ENCODE measurements at places on chromosomes 3 and 15.

DNA sequence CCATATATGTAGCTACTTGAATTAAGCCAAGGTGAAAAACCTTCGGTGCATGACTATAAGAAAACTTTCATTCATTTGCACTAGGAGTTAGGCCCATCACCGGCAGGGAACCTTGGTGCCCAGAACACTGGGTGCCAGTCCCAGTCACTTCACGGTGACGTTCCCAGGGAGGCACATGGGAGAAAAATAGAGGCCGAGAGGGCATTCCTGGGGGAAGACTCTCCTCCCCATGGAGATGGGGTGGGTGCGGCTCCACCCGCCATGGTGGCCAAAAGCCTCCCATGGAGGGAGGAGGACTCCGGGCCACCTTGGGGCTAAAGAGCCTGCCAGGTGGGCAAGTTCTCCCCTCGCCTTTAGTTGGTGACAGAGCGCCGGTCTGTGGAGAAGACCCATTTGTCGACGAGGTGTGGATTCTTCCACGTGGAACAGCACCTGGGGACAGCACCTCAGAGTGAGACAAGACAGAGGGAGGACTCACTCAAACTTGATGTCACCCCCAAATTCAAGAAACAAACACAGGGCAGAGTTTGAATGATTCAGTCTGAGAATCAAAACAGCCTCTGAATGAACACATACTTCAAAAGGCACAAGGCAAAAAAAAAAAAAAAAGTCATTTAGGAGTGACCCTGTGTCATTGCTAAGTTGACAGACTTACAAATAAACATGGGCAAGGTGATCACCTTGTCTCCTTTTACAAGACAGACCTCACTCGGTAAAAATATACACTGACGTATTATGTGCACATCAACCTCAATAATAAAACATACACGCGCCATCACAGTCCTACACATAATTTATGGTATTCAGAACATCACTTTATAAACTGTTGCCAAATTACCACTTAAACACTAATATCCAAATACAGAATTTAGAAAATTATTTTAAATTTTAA, 38.6 kb downstream of the ZXDC start:
- DNase-seq, result no peak

DNA sequence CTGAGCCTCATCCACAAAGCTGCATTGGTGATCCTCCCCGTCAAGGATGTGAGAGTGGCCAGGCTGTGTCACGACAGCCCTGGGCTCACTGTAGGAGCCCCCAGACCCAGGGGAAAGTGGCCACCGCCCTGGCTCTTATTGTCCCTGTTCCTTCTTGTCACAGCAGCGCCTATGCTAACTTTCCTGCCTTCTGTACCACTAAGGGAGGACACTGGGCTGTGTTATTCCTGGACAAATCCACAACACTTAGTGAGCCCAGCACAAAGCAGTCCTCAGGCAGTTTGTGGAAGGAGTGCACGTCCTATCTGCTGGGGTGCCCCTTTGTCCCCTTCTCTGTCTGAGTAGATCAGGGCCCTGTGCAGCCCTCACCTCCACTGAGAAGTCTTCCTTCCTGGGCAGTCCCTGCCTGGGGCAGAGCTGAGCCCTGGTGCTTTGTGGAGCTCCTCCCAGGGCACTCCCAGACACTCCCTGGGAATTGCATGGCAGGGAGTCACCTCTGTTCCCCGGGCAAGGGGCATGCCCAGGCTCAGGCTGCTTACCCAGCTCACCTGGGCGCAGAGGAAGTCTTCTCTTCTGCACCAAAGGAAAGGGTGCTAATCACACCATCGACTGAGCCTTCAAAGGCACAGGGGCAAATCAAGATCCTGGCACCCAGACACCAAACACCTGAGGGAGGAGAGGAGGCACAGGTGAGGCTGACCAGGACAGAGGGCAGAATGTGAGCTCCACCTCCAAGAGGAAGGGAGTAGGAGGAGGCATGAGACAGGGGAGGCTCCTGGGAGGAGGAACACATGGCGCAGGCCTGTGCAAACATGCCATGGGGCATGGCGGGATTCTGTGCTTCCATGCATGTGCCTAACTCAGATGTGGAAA, 138.7 kb downstream of the KLF13 start:
- no peak for DNase-seq

DNA sequence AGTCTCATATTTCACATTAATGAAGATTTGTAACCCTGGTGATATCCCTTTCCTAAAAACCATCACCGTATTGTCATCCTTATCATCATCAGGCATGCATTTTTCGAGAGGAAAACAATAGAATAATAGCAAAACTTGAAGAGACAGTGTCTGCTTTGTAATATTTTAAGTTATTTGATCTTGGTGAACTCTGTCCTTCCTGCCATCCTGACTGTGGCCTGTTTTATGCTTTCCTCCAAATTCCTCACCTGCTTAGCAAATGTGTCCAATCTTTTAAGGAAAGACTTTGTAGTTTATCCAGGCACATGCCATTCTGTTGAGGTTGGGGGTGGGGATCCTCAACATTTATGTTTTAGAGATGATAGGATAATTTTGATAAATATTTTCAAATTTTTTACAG, 306.1 kb upstream of the COL8A1 start:
- DNase-seq, result no peak

DNA sequence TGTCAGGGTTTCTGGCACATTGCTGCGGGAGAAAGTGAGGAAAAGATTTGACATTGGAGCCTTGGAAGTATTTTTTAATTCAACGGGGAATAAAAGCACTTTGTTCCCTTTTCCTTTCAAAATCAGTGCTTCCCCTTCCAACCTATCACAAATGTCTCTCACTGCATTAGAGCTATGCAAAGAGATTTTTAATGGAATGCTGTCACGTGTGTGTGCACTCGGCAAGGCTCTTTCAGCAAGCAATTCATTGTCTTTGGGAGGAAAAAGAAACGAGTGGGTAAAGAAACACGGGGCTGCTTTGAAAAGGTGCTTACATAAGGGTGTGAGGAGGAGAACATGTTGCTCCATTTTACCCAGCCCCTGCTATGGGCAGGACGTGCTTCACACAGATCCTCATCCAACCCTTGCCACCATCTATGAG, 490.4 kb upstream of the PROK2 start:
- no peak for DNase-seq

DNA sequence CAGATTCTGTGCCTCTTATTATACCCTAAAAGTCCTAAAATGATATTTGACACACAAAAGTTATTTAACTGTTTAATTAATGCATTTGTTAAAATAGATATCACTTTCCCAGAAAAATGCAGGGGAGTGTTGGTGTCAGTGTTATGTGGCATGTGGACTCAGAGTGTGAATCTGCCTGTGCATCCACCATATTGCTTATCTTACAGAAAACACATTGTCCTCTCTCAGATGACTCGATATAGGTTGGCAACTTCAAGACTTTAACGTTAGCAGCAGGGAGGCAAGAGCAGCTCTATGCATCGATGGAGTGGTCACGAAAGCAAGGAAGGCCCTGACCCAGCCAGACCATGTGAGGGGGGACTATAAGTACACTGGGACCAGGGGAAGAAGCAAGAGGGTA, 165.4 kb upstream of the DCBLD2 start:
- DNase-seq, result no peak

DNA sequence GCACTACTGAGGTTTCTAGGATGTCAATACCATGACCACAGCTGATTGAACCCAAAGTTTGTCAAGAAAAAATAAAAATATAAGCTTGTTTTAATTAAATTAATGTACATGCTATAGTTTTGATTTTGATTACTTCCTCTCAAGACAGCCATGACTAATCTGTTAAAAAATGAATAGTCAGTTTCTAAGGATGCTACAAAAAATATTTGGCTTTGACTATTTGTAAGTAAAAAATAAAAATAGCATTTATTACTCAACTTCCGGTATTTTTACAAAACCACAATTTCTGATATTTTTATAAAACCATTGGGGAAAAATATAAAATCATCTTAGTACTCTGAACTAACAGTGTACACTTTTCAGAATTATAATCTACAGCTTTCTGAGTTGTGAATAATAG, 12.1 kb upstream of the TEX9 start:
- peak; percentile 39 for DNase-seq

DNA sequence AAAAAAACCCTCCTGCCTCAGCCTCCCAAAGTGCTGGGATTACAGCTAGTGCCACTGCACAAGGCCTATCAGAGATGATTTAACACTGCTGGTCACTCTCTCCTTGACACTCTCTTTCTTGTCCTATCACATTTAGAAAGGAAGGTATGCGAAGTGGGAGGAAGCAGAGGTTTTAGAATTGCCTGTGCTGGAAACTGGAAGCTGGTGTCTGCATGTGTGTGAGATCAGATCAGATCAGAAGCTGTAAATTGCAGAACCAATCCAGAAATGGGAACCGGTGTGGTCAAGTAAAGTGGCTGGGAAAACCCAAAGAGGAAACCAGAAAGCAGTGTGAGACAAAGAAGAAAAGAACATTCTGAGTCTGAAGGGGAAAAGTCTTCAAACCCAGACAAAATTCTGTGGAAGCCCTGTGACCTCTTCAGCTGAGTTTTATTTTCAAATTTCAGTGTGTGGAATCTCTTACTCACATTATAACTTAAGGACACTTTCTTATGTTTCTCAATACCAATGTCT, 2.8 kb downstream of the EFHB start:
- DNase-seq, result no peak

DNA sequence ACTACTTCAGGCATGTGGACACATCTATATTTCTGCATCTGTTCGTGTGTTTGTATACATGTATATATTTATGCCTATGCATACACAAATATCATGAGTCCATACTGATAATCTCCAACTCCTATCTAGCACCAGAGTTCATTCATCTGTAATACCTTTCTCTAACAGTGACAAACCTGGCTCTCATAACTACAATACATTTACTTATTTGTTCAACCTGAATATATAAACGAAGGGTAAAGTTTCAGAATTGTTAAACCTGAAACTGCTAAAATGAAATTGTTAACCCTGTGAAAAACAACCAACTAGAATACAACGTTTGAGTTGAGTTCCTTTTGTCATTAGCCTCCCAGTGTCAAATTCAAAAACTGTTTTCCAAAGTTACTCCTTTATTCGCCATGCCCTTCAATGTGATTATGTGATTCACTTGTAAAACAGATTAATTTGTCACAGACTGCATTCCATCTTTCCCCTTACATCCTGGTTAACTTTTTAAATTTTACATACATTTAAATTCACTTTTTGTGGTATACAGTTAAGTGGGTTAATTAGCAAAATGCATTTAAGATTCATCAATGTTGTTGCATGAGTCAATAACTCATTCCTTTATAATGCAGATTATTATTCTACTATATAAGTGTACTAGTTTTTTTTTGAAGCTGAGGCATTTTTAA, 58.5 kb downstream of the PIK3R4 start:
- DNase-seq, result no peak

GRCh38 chr15:48190932-48191573, 412 bp upstream of the CTXN2 start:
- DNase-seq, result peak; percentile 79

GRCh38 chr15:92614791-92615785, 40.5 kb downstream of the FAM174B start:
- no peak for DNase-seq

- no peak for DNase-seq
Measured at GRCh38 chr15:74374648-74375302, 7.3 kb upstream of the CYP11A1 start.

- DNase-seq, result no peak
Measured at GRCh38 chr15:86059851-86060250, 19.8 kb upstream of the AGBL1 start.

DNA sequence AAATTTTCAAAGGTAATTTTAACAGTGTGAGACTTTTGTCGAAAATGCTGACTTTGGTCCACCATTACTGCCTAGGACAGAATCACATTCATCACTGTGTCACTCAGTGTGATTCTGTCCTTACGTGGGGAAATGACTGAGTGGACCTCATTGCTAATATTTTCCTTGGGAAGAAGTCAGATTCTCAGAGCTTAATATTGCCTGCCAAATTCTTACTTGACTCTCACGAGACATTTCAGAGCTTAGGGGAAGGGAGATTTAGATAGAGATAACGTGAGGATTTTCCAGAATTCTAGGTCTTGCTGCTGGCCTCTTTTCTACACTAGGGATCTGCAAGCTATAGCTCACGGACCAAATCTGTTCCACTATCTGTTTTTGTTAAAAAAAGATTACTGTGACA, 270.4 kb downstream of the SUCLG2 start:
- peak; percentile 32 for DNase-seq

GRCh38 chr15:67579164-67579563, 36.7 kb downstream of the MAP2K5 start:
- no peak for DNase-seq

GRCh38 chr15:48825075-48825474, 14.2 kb upstream of the CEP152 start:
- no peak for DNase-seq

DNA sequence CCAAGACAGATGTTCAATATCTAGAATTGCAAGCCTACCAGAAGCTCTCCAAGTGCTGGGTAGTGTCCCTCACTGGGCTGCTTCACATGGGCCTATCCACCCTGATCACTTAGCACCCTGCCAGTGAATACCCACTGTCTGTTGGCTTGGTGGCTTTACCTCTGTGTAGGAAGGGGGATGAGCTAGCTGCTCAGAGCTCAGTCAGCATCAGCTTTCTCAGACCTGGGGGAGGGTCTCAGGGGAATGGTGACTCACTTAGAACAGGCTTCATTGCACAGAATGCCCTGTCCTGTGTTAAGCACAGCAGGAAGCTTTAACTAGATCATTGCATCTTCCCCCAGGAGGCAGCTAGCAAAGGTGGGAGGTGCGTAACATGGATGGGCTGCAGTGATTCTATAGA, 209.8 kb downstream of the PDCD6IP start:
- DNase-seq, result peak; percentile 86

DNA sequence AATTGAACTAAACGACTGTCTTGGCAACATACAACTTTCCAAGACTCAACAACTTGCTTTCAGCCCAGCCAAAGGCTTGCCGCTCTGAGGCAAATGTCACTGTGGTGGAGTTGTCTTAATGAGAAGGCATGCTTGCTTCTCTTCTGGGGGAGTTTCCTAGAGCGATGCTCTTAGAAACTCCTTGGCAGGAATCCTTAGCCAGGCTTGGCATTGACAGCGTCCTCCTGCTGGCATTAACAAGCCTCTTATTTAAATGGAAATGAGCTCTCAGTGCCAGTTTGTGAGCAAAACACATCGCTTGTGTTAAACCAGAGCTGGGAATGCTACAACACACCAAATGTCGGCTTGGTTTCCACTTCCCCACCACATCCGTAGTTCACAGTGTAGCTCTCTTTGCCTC, 265.5 kb upstream of the TPRG1 start:
- no peak for DNase-seq

GRCh38 chr3:13009132-13009945, 63.9 kb downstream of the IQSEC1 start:
- no peak for DNase-seq

- peak; percentile 35 for DNase-seq
Measured at GRCh38 chr3:9704347-9705322, 1.0 kb downstream of the CPNE9 start.

DNA sequence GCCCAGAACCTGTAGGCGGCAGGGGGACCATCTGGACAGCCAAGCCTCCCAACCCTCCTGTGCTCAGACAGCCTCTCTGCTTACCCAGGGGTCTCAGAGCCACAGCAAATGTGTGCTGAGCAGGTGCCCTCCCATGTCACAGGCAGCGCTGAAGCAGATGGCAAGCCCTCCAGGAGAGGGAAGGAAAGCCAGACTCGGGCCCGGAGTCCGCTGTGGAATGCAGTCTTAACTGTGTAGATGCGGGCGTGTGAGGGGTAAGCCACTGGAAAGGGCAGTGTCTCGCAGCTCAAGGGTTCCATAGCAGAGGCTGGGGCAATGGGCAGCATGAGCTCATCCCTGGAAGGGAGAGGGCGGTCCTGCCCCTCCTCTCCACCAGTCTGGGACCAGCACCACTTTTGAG, 45.6 kb downstream of the UMPS start:
- no peak for DNase-seq

All from fibroblast of skin of scalp (primary cell).